ENCODE measurements at places on chromosomes 5 and 9.

DNA sequence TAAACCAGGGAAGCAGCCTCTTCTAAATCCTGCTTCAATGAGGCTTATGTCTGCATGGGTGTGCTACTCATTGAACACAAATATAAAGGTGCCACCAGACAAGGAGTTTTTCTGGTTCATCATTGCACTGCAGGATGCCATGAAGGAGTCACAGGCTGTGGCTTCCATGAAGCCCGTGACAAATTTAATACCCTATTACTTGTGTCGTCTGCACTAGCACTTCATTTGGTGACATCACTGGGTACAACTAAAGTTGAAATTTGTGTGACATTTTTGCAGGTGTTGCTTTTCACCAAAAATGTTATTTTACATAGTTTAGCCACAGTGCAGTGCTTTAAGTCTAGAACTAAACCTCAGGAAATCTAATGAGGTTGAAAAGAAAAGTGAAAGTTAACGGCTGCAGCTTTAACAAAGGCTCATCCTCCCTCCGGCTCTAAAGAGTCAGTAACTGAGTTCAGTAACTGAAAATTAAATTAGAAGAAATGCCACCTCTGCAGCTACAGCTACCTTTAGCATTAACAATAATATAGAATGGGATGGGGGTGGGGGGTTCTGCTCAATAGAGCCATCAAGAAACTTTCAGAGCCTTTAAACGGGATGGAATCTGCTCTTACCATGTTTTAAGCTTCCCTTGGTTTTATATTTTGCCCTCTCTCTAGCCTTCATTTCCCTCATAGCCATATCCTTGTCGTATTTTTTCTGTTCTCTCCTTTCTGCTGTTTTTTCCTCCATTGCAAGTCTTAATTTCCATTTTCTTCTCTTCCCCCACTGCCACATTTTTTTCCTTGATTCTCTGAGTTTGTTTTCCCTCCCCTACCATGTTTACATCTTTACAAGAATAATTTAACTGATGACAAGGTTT is 233.8 kb upstream of the TMEM161B start:
- peak; percentile 15 for DNase-seq

DNA sequence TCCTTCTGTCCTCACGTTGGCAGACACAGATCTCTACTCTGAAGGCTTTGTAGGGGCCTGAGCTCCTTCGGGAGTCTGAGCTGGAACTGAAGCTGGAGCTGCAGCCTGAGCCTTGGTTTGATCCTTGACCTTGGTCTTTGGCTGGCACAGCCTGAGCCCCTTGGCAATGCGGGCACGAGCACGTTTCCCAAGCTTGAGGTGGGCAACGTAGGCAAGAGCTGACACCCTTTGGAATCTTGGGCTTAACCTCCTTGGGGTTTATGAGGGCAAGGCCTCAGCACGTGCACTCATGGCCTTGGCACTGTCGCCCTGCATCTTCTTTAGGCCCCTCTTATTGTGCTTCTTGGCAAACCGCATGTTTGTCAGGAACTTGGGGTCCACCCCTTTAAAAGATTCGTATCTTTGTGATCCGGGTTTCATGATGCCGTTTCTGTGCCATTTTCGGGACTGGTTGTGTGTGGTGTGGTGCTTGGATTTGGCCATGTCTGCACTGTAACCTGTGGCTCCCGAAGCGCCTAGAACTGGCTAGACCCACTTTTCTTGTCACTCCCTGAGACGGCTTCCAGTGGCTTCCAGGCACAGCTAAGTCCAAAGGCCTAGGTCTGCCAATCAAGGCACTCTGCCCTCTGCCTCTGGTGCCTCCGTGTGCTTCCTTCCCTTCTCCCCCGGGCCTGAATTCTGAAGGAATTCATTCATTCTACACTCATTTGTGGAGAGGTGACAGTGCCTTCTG is 1.4 kb downstream of the SUSD1 start:
- no peak for DNase-seq

DNA sequence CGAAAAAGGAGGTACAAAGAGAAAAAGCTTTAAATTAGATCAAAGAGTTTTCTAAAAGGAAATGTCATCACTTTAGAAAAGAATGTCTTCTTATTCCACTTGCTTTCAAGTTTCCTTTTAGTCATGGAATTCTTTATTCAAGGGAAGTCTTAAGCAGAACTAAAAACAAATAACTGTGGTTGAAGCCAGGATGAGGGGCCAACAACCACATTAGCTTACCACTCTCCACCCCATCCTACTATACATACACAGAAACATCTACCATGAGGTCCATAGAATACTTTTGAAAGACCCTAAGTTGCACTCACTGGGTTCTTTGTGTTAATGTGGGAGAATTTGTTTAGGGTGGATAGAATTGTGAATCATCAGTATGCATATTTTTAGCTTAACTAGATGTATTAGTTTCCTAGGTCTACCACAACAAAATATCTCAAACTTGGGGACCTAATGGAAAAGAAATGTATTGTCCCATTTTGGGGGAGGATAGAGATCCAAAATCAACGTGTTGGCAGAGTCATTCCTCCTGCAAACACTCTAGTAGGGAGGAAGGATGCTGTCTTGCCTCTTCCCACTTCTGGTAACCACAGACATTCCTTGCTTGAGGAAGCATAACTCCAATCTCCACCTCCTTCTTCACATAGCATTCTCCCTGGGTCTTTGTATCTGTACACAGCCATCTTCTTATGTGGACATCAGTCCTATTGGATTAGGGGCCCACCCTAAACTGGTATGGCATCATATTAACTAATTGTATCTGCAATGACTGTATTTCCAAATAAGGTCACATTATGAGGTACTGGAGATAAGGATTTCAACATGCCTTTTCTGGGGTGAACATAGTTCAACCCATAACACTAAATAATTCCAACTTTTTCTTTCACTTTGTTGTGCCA is 239.4 kb downstream of the LURAP1L start:
- no peak for DNase-seq

GRCh38 chr5:145586661-145587307 is 248.4 kb downstream of the PRELID2 start:
- DNase-seq, result no peak

DNA sequence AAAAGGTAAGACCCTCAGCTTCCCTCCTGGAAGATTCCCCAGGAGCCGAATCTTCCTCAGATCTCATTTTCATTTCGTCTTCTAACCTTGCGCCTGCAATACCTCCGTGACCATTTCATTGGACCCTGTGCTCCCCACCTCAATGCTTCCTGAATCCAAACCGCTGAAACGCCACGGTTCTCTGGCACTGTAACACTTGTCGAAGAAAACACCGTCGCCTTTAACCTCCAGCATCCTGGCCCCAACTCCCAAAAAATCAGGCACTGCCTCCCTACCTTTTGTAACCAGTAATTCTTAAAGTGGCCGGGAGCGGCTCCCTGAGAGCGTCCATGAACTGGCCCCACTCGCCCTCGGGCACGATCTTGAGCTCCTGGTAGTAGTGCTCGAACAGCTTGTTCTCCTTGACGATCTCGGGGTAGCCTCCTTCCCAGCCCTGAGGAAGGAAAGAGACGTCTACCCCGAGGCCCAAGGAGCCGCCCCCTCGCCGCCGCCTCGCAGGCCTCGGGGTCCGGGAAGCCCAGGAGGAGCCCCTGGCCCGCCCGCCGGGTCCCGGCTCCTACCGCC is 438 bp downstream of the NSUN2 start:
- DNase-seq, result no peak
